ENCODE measurements at places on chromosomes 1 and 21.

- DNase-seq, result peak; percentile 72
Observed at GRCh38 chr1:17045634-17046333, 8.0 kb downstream of the SDHB start.

DNA sequence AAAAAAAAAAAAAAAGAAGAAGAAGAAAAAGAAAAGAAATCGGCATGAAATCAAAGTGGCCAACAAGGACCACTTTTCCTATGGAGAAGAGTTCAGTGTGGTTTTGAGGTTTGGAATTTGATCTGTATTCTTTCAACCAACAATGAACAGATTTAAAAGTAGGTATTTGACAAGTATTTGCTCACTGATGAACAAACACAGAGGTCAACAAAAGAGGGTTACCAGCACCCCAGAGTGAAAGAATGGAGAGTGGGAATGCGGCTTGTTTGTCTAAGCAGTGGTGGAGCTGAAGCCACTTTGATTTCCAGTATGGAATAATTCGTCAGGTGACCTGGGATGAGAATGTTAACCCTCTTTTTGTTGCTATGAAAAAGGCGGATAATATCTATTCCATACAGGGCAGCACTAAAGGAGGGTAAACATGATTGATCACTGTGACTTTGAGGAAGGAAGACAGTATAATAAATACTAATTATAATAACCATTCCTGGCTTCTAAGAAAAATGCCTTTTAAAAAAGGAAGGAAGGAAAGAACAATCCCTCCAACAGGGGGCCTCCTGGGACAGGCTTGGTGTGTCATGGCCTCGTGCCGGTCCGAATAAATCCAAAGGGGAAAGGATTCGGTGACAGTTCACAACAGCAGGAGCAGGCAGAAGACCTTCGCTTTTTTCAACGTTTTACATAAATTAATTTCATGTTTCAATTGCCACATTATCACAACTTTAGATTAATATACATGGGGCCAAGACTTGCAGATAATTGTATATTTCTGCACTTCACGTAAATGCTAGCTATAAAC lies 37.2 kb upstream of the SIM2 start:
- peak; percentile 73 for DNase-seq

DNA sequence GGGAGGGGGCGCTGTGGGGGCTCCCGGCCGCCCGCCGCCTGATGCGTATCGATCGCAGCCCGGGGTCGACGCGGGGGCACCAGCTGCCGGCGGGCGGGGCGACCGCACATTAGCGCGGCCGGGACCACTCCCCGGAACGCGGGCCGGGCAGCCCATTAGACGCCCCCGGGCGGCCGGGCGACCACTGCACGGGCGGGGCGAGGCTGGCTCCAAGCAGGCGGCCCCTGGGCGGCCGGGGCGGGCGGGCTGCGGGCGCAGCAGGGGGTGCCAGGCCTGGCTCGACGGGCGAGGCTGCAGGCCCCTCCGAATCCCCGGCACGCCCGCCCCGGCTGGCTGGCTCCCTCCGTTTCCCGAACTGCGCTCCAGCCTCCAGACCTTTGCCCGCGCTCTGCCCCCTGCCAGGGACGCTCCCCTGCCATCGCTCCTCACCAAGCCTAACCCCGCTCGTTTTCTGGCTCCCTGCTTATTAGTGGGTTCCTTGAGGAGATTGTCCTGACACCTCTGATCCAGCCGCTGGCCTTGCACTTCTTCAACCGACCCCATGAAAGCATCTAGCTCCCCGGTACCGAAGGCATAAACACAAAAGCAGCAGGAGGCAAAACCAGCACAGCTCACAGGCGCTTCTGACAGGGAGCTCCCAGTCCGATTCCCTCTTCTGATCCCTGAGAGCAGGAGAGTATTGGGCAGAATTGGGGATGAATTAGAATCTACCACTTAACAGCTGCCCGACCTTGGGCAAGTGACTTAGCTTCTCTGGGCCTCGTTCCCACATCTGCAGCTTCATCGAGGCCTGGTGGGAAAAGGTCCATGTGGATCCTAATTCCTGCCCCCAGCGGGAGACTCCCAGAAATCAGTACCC lies 92.6 kb upstream of the CASZ1 start:
- no peak for DNase-seq

- peak; percentile 58 for DNase-seq
Observed at GRCh38 chr1:40855513-40855912, 6.7 kb downstream of the CITED4 start.

DNA sequence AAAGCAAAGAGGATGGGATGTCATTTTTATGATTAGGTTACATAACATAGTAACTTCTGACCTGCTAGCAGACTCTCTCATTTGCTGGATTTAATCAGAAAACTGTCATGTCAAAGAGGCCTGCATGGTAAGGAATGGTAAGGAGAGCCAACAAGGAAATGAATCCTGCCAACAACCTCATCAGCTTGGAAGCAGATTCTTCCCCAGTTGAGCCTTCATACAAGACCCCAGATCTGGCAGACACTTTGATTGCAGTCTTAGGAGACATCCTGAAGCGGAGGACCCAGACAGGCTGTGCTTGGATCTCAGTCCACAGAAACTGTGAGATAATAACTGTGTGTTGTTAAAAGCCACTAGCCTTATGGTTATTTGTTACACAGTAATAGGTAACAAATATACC lies 27.6 kb upstream of the MARK1 start:
- no peak for DNase-seq

GRCh38 chr1:109046671-109047070 lies 4.8 kb upstream of the WDR47 start:
- no peak for DNase-seq

- DNase-seq, result peak; percentile 69
Observed at GRCh38 chr1:175599212-175599705, 144.1 kb downstream of the TNR start.

DNA sequence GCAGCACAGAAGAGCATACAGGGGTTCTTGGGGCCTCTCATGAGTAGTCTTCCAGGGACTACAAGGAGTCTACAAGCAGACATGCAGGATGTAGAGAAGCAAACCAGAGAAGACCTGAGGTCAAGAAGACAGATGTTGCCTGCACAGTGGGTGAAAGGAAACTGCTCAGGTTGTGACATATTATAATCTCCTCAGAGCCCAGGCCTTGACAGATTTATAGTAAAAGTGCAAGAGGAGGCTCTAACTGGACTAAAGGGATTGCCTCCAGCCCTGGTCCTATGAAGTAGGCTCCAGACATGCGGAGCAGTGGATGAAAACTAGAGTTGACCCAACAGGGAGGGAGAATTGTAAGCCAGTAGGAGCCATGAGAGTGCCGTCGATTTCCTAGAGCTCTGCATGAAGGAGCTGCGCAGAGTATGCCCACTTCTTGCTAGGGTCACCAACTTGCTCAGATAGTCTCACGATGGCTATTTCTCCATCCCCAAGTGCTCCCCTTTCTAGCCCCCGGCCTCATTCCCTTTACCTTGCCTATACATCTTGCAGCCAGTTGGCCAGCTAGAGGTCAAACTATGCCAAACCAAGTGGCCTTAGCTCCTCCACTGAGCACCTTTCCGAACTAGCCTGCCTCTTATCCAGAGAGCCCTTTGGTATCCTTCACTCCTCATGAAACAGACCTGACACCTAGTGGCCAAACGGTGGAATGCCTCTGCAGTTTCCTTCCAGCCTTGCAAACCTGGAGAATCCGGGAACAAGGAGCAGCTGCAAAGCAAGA lies 36.2 kb upstream of the IPO9 start:
- DNase-seq, result peak; percentile 89

GRCh38 chr1:109383087-109383779 lies 14.5 kb downstream of the SORT1 start:
- DNase-seq, result peak; percentile 91

DNA sequence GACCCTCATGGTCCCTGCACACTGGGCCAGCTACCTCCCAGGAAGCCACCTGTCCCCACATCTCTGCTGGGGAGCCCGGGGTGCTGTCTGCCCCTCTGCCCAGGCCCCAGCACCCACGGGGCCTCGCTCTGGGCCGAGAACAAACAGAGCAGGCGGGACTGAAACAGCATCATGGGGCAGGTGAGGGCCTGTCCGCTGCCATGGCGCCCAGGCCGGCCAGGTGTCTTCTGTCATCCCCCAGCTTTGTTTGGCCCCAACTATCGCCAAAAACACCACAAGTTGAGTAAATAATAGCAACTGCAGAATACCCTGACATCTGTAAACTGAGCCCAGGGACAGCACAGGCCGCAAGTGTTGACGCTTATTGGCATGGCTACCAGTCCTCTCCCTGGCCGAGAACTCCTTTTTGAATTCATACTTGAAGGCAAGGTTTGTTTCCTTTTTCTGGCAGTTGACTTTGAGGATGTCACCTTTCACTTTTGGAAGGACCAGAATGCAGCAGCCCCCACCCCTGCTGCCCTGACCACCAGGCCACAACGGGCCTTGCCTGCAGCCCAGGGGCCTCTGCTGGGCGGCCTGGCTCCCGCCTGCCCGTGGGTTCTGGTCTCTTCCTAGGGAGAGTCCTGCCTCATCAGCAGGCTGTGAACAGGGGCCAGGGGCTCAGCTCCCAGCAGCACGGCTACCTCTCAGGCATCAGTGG lies 152.7 kb downstream of the CASZ1 start:
- DNase-seq, result no peak

GRCh38 chr1:46616277-46617107 lies at the start of gene MOB3C:
TSS of gene MOB3C (minus strand) at chr1:46616811. CDS start at chr1:46613321, 3,490 bp downstream.
- peak; percentile 43 for DNase-seq

DNA sequence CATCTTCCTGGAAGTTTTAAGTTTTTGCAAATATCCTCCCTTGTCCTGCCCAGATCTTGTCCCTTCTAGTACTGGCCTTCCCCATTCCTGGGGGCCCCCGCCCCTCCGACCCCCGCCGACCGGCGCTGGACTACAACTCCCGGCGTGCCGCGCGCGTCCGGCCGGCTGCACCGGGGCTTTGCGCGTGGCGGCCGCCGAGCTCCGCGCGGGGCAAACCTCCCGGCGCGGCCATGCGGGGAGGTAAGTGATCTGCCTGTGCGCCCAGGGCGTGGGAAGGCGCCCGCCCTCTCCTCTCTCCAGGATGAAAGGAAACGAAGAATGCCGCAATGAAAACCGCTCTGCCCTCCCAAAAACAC lies 3.2 kb upstream of the SAMD13 start:
- peak; percentile 34 for DNase-seq

- no peak for DNase-seq
Observed at GRCh38 chr21:27320868-27321267, 354.0 kb upstream of the ADAMTS5 start.

Data from mesendoderm (in vitro differentiated cells).